ENCODE measurements at places on chromosomes 7 and 10.

DNA sequence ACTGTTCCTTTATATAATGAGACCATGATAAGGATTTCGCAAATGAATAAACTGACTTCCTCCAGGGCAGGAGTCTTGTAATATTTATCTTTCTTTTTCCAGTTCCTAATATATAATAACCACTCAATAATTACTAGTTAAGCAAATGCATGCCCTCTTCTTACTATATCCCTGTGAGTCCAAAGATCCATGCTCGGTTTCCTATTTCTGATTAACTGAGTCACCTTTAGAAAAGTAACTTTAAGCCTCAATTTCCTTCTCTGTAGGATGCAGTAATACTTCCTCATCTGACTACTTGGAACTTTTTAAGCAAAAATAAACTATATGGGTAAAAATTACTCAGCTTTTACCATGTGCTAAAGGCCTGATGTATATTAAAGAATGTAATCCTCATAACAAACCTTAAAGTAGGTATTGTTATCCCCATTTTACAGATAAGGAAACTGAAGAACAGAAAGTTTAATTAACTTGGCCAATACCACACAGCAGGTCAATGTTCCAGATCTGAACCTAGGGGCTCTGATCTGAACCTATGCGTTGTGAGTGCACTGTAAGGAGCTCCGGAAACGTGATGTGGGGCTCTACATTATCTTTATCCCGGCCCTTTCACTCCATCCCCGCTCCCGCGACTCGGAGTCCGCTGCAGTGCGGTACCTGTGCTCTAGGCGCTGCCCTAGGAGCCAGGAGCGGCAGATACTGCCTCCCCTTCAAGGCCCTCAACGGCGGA is 458 bp downstream of the COX15 start:
- DNase-seq = peak; percentile 21

DNA sequence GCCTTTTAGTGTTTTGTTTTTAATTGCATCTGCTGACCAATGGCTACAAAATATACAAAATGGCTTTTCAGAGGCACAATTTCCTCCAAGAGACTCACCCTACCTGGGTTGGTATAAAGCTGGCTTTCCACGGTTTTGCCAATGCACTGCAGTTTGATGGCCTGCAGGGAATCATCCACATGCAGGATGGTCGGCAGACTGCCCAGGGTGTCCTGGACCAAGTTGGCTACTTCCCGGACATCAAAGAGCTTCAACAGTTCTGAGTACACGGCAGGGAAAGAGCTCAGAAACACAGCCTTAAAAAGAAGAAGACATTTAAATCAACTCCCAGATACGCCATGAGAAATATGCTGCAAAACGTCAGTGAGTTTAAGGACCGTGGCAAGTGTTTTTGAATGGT is 301.0 kb upstream of the IMMP2L start:
- DNase-seq = no peak

DNA sequence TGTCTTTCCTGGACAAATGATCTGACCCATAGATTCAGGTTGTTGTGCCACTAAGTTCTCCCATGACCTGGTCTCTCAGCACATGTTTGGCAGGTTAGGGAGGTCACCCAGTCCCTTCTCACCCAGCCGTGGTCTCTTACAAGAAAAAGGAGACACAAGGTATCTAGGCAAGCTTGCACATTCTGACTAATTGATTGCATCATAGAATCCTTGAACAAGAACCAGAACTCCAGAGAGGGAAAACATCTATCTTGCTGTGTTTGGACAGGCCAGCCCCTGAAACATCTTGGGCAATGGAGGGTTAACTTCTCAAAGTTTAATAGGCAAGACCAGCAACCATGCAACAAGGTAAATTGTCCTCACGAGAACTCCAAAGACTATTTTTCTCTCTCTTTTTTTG is 8.5 kb upstream of the HK1 start:
- DNase-seq = peak; percentile 17

GRCh38 chr7:82598958-82599357 is 155.4 kb upstream of the CACNA2D1 start:
- DNase-seq = peak; percentile 39

- DNase-seq = peak; percentile 17
Measured at GRCh38 chr7:140571538-140572122, 69.0 kb downstream of the DENND2A start.

DNA sequence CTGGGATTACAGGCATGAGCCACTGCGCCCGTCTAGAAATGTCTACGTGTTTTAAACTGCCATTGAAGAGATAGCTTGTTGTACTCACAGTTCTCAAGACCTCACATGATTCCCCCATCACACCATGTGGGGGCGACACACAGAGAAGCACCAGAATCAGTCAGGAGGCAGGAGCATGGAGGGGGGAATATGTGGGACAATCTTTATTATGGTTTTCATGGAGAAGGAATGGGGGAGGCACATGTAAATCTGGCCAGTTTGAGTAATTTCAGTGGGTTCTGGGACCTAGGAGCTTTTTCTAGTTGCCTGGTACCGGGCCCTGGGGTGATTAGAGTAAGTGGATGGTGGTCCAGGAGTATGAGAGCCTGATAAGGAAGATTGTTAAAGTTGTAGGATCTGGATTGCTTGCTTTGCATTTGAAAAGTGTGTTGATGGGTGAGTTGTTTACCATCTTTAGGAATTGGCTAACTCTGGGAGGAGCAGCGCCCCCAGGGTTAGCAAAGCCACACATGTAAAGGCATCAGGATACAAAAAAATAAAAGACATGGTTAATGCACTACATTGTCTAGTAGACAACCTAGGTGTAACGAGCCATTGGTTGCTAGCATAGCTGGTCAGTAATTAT is 85.4 kb upstream of the SLC13A1 start:
- no peak for DNase-seq

DNA sequence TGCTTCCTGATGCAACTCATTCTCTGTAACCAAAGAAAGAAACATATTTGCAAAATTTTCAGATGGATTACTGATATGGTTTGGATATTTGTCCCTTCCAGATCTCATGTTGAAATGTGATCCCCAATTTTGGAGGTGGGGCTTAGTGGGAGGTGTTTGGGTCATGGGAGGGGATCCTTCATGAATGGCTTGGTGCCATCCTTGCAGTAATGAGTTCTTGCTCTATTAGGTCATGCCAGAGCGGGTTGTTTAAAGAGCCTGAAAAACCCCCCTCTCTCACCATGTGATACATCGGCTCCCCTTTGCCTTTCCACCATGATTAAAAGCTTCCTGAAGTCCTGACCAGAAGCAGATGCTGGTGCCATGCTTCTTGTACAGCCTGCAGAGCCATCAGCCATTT is 43.8 kb upstream of the PRKG1 start:
- DNase-seq = no peak

- no peak for DNase-seq
Measured at GRCh38 chr10:92420546-92421275, 129.7 kb downstream of the MARCHF5 start.

- DNase-seq = no peak
Measured at GRCh38 chr10:47369251-47369894, 14.7 kb downstream of the ZNF488 start.

GRCh38 chr10:12412666-12413368 is 63.5 kb downstream of the CAMK1D start:
- no peak for DNase-seq

DNA sequence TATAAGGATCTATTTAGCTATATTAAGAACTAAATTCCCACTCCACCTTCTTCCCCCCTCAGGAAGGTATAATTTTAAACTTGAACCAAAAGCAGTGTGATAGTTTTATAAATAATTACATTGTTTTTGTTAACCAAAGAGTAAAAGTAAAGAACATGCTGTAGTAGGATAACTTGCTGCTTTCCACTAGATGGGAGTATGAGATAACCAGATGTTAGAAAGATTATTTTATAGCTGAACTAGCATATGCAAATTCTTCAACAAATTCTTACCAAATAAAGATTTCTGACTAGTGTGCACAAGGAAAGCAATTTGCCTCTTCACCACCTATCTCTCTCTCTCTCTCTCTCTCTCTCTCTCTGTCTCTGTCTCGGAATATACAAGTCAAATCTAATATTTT is 31.8 kb downstream of the TES start:
- peak; percentile 45 for DNase-seq

GRCh38 chr7:31633894-31634494 is 53.0 kb upstream of the PPP1R17 start:
- DNase-seq = peak; percentile 70

- no peak for DNase-seq
Measured at GRCh38 chr10:131975003-131975402, 6.7 kb downstream of the BNIP3 start.

DNA sequence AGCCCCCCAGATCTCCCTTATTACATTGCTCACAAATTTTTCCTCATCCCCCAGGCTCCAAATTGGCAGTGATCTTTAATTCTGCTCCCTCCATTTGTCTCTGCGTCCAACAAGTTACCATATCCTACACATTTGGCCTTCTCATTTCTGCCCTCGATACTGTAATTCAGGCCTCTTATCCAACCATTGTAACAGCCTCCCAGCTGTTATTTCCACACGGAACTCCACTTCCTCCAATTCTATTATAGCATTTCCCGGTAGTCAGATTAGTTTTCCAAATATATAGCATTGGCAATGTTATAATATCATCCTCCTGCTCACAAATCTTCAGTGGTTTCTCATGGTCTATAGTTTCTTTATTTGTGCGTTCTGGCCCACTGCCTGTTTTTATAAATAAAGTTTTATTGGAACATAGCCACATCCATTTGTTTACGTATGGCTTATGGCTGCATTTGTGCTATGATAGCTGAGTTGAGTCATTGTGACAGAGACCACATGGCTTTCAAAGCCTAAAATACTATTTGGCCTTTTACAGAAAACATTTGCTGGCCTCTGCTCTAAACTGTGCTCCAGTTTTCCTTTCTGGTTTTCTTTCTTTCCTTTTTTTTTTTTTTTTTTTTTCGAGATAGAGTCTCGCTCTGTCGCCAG is 126.5 kb upstream of the ZNF438 start:
- no peak for DNase-seq

DNA sequence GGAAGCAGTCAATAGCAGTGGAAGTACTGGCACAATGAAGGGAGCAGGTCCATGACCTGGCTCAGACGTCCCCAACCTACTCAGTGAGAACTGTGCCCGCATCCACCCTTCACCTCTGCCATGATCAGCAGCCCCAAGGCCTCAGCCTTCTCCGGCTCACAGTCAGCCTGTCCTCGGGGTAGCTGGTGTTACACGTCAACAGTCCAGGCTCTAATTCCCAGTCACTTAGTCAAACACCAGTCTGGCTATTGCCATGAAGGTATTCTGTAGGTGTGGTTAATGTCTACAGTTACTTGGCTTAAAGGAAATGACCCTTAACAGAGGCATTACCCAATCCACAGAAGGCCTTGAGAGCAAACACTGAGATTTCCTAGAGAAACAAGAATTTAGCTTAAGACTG is 49.1 kb downstream of the GRB10 start:
- peak; percentile 33 for DNase-seq

GRCh38 chr10:14742815-14743214 is 31.9 kb downstream of the FAM107B start:
- no peak for DNase-seq

DNA sequence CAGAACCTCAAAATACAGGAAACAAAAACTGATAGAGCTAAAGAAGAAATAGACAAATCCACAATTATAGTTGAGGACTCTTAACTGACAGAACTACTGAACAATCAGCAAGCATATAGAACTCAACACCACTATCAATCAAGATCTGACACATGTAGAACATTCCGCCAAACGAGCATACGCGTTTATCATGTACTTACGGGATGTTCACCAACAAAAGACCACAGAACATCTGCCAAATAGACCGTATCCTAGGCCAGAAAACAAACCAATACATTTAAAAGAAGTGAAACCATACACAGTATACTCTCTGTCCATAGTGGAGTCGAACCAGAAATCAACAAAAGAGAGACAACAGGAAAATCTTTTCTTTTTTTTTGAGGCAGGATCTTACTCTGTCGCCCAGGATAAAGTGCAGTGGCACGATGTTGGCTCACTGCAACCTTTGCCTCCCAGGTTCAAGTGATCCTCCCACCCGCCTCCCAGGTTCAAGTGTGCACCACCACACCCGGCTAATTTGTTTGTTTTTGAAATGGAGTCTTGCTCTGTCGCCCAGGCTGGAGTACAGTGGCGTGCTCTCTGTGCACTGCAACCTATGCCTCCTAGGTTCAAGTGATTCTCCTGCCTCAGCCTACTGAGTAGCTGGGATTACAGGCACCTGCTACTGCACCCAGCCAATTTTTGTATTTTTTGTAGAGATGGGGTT is 5.1 kb downstream of the GNA12 start:
- no peak for DNase-seq

DNA sequence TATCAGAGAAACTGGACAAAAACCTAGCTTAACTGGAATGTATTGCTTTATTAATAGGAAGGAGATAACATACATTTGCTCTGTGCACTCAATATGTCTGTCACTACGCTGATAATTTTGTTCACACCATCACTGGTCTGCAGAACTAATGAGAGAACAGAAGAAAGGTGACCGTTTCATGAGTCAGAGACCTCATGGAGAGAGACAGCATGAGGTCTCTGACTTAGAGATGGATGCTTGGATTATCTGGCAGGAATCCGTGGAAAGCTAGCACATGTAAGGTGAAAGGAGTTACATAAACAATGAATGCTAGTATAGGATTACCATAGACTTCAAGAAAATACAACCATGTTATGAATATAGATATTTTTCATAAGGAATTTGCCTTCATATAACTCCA is 947.3 kb downstream of the IPMK start:
- no peak for DNase-seq

GRCh38 chr10:11012421-11013295 is 5.0 kb upstream of the CELF2 start:
- no peak for DNase-seq

DNA sequence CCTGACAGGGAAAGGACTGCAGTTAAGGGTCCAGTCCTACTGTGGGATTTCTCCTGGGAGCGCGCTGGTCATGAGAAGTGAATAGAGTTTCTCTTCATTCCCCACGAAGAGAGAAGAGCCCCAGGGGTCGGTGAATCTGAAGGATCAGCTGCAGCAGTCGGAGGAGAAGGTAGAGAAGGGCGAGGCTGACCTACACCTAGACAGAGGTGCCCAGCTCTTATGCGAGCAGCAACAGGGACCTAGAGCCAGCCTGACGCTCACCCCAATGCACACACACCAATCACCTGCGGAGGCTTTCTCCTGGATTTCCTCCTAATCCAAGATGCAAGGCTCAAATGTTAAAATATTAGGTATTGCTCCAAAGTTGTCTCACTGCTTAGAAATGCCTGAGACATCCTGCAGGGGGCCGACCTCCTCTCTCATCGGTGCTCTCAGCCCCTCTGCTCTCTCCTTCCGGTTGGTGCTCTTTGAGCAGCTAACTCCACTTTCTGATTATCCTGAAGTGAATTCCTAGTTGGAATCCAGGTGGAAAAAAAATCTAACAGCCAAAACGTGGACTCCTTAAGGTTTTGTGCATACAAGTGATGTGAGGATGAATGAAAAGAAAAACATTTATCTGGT is 176.4 kb downstream of the AHR start:
- peak; percentile 40 for DNase-seq

Measured in ELR (cell line).